EL (cell line): ENCODE measurements at places on chromosomes 5 and 9.
A peak's percentile ranks its signal among the peaks of the same experiment; 100 is the strongest.

DNA sequence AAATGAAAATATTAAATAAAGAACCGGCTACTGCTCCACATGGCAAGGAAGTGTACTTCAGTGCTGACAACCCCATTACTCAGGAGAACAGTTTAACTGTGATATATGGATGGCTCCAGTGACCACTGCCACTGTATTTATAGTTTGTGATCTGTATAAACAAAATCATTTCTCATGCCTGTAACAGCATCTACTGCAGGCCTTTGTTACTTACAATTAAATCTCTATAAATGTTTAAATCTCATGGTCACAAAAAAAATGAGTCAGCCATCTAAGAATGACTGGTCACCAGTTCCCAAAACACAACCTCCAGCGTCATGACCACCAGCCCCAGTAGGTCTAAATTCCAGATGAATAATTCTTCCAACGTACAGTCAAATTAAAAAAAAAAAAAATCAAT, 24.6 kb downstream of the SERINC5 start:
- DNase-seq, result peak; percentile 85

DNA sequence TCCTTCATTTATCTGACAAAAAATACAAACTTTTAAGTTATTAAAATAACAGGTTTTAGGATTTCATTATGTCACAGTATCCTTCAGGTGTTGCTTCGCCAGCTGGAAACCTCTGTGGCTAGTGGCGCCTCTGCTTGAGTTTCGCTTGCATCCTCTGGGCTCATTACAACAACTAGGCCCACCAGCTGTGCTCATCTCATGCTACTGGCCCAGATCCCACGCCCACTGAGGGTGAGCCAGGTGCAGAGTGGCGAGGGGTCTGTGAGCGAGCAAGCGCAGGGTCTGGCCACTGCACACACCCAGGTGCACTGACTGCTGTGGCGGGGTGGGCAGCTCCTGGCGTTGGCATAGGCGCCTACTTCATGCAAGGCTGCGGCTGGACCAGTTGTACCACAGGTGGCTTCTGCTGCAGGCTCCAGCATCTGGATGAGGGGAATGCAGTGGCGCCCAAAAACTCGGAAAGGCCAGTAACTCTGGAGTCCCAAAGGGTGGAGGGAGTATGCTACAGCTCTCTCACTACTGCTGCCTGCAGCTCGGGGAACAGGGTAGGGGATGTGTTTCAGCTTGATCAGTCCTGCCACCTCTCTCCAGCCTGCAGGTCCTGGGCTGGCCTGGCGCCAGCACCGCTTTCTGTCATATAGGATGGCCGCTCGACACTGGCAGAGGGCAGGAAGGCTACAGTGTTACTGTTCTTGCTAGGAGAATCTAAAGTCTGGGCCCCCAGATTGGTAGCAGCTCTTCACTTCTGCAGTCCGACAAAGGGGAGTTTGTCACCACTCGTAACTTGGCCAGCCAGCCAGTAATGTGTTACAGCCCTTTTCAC, 452.1 kb downstream of the TUSC1 start:
- DNase-seq, result no peak

- peak; percentile 40 for DNase-seq
Observed at GRCh38 chr9:70902171-70902570, 219.2 kb downstream of the TRPM3 start.

DNA sequence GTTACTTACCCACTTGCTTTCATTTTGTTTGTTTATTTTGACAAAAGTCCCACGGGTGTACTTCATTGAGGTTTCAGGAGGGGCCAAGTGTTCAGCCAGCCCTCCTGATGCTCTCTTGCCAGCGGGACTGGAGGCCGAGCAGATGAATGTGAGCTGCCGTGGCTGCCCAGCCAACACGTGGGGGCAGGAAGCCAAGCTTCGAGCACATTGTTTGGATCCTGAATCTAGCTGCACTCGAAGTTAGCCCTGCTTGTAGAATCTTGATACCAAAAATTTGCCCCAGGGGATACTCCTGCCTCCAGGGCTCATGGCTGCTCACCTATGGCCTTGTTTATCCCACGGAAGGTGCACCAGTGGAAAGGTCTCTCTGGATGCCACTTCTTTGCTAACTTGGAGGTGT, 49.3 kb downstream of the RASGEF1C start:
- DNase-seq, result no peak

GRCh38 chr5:138655530-138656190, 80.5 kb upstream of the HSPA9 start:
- DNase-seq, result no peak

- peak; percentile 67 for DNase-seq
Observed at GRCh38 chr5:62538017-62538942, 40.3 kb upstream of the LRRC70 start.

- DNase-seq, result no peak
Observed at GRCh38 chr9:18771011-18771410, 262.0 kb downstream of the SAXO1 start.

- DNase-seq, result peak; percentile 66
Observed at GRCh38 chr5:149471406-149472183, 79.6 kb downstream of the CSNK1A1 start.

- DNase-seq, result no peak
Observed at GRCh38 chr9:124537926-124538325, 30.7 kb upstream of the NR5A1 start.

DNA sequence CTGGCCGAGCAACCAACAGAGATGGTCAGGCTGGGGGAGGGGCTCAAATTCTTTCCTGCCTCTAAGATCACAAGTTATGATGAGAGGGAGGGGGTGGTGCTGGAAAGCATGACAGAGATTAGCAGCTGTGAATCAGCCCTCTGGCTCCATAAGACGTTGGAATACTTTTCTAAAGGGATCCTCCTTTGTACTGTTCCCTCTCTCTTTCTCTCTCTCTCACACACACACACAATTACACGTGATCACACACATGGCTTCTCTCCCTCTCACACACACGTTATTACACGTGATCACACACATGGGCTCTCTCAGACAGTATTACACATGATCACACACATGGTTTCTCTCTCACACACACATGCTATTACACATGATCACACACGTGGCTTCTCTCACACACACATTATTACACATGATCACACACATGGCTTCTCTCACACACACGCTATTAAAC, at the start of gene SLC45A2:
Gene SLC45A2, minus strand, starts transcription at position 23 of the 454 bp plus-strand sequence. CDS start 110 bp downstream, outside the sequence.
- no peak for DNase-seq

GRCh38 chr5:137195483-137195882, 303.6 kb downstream of the SPOCK1 start:
- DNase-seq, result no peak

DNA sequence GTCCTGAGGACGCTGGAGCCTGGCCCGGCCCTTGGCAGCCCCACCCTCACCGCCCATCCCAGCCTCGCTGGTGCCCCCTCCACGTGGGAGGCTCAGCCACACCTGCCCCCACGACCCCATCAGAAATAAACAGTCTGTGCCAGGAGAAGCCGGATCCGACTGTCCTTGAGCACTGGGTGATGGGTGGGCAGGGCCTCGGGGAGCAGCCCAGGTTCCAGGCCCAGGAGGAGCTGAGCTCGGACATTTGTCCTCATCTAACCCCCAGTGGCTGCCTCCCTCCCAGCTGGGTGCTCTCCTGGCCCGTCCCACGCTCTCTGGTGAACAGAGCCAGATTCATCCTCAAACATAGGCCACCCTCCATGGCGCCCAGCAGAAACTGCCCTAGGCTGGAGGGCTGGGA, 4.6 kb upstream of the PTGDS start:
- no peak for DNase-seq

- DNase-seq, result peak; percentile 26
Observed at GRCh38 chr9:37904445-37905130, 661 bp upstream of the SLC25A51 start.

DNA sequence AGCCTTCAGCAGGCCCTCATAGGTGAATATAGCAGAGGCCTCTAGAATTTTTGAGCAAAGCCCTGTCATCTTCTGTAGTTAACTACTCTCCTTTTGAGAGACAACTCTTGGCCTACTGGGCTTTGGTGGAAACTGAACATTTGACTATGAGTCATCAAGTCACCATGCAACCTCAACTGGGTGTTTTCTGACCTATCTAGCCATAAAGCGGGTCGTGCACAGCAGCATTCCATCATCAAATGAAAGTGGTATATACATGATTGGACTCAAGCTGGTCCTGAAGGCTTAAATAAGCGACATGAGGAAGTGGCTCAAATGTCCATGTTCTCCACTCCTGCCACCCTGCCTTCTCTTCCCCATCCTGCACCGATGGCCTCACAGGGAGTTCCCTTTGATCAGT, 1115.5 kb downstream of the TAF11L14 start:
- DNase-seq, result no peak

DNA sequence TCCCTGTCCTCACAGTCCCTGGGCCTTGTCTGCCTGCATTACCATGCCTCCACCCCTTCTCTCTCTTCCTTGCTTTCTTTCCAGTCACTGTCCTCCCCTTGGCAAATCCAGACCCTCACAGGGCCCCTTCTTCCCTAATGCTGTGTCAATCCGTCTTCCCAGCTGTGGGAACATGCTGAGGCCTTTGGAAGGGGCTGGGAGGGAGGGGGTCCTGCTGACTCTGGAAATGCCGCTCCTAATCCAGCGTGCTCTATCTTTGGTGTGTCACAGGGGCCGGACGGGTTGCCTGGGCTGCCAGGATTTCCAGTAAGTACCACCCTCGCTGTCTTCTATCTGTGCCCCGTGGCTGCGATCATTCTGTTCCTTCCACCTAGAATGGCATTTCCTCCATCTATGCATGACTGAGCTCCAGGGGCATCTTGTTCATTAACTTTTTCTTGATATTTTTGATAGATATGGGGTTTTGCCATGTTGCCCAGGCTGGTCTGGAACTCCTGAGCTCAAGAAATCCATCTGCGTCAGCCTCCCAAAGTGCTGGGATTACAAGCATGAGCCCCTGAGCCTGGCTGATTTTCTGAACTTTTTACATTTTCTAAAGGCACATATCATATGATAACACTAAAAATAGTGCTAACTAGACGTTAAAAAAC, 64.5 kb upstream of the TGFBR1 start:
- DNase-seq, result no peak

- DNase-seq, result no peak
Observed at GRCh38 chr9:129958796-129959195, 84.2 kb downstream of the FNBP1 start.

- no peak for DNase-seq
Observed at GRCh38 chr5:118270526-118270925, 717.8 kb downstream of the DTWD2 start.

- DNase-seq, result peak; percentile 58
Observed at GRCh38 chr9:14616188-14616982, 76.8 kb downstream of the ZDHHC21 start.

- DNase-seq, result peak; percentile 8
Observed at GRCh38 chr9:38358390-38359296, 33.9 kb upstream of the ALDH1B1 start.

DNA sequence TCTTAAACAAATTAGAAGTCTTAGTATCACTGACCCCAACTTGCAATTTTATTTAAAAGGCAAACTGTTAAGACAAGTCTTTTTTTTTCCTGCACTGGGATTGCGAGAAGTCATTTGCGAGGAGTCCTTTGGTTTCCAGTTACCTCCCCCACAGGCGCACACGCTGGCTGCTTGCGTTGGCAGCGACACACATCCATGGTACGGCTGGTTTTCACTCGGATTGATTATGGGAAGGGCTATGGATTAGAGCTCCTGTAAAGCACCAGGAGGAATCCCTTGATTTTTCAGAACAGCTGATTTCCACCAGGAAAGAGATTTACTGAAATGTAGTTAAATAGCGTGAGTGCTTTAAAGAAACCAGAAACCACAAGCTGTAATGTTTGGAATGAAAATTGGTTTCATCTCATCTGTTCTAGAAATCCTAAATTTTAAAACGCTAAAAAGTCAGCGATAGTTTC, 737 bp downstream of the SLC1A3 start:
- peak; percentile 49 for DNase-seq

- DNase-seq, result no peak
Observed at GRCh38 chr5:133489632-133490031, 122.7 kb downstream of the FSTL4 start.

DNA sequence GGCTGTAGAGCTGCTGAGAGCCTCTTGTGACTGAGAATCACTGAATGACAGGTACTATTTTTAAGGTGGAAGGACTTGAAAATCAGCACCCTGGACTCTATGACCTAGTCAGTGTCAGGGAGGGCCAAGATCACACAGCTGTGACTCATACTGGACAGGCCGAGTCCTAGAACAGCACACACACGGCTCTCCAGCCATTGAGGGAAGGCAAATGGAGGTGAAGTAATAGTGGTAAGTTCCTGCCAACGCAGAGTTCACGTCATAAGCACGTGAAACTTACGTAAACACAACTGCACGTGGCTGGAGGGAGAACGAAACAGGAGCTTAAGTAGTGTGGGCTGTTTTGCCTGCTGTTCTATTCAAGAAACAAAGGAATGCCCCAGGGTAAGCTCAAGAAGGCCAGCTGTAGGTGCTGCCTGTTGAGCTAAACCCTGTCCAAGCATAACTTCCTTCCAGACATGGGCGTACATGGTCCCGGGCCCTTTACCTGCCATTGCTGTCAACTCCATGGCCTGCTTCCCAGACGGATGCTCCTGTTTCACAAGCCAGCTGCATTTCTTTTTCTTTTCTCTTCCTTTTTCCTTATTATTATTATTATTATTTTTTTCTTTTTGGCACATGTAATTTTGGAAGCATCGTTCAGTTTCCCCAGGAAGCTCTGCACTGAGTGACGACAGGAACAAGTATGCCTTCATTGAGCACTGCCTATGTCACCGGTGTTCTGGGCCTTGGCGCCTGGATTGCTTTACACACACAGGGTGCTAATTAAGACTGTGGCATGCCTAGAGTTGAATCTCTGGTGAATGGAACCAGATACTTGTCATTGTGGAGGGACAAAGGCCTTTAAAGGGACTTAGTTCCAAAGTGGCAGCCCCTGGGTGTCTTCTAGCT, 10.2 kb upstream of the LCP2 start:
- peak; percentile 52 for DNase-seq

DNA sequence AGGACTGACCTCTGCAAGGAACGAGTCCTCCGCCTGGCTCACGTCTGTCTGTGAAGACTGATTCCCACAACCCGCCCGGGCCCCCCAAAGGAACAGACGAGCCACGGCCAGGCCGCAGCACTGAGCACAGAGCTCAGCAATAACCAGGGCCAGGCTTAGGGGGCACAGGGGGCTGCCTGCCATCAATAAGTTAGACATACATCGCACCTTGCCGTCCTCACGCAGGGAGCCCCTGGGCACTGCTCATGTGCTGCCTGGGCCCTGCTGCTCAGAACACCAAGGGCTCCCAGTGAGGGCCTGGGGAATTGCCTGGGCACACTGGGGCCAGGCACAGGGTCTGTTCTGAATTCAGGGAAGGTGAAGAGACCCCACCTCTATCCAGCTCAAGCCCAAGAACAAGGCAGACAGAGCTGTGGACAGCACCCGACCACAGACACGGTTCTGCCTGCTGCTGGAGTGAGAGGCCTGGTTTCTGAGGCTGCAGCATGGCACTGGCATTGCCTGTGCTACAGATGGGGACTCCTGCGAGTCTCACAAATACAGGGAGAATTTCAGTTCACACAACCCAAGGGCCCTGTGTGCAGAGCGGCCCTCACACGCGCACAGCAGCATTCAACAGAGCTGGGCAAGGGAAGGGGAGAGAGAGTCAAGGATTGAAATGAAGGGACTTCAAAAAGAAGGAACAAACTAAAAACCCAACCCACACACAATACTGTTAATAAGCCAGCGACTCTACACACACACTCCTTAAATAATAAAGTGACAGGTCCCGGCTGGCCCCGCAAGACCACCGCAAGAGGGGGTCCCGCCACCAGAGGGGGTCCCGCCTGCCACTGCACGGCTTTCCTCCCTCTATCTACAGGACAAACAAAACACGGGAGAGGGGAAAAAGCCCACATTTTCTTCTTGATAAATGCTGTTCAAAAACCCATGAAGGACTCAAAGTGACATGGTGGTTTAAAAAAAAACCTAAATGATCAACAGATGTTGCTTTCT, 32.0 kb downstream of the PRRT1B start:
- no peak for DNase-seq

- no peak for DNase-seq
Observed at GRCh38 chr5:28226407-28226806, 1188.0 kb upstream of the CDH9 start.

GRCh38 chr9:91307279-91307678, 54.4 kb downstream of the AUH start:
- DNase-seq, result no peak
